ENCODE measurements at places on chromosomes 7 and 10.

- no peak for DNase-seq
These were observed 5.1 kb downstream of the BLNK start for GRCh38 chr10:96266118-96266770.

DNA sequence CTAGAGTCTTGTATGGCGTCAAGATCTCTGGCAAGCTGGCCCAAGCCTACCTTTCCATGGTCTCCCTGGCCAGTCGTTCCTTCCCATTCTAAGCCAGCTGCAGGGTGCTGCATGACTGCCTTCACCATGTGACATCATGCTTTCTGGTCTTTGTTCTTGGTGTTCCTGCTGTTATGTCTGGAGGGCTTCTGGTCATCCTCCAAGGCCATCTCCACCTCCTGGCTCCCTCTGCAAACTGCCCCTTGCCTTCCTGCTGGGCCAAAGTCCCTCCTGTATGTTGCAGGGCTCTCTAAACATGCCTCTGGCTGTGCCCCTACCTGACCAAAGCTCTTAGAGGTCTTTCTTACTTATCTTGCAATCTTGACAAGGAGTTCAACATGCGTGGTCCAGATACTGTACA is 44.4 kb upstream of the SHH start:
- no peak for DNase-seq

GRCh38 chr10:36023939-36024338 is 381.8 kb upstream of the FZD8 start:
- peak; percentile 82 for DNase-seq

- no peak for DNase-seq
These were observed 3.6 kb downstream of the LHPP start for GRCh38 chr10:124465003-124465776.

- DNase-seq = no peak
These were observed 9.1 kb upstream of the SLC29A3 start for GRCh38 chr10:71309919-71310318.

DNA sequence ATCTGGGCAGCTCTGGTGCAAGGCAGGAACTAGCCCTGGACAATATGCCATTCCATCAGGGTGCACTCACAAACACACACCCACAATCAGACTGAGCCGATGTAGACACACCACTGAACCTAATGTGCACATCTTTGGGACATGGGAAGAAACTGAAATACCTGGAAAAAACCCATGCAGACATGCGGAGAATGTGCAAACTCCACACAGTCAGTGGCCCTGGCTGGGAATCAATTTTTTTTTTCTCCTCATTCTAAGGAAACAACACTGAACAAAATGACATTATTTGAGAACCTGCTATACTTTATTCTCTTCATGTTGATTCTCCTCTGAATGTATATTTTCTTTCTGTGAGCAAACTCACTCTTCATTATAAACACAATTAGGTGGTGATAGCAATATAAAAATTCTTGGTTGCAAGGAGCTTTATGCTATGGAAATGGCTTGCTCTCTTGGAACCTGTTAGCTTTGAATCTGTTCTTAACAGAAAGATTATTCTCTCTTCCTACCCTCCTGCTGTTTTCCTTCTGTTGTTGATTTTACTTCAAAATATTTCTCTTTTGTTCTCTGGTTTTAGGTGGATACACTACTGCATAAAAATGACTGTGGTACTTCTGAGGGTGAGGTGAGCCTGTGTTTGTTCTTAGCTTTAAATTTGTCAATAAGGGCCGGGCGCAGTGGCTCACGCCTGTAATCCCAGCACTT is 33.0 kb upstream of the MICU1 start:
- no peak for DNase-seq

DNA sequence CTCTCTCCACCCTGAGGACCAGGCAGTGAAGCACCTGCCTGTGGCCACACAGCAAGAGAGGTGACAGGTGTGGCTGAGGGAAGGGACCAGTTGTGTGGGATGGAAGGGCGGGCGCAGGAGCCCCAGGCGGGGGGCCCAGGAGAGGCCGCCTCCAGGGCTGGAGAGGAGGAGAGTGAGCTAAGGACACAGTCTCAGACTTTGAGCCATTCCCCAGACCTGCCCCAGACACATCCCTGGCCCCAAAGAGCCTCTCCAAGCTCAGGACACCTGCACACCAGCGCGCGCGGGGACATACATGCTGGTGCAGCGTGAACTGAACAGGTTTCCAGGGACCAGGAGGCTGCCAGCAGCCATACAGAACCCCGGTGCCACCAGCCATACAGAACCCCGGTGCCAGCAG is 237.3 kb downstream of the MAD1L1 start:
- DNase-seq = no peak

DNA sequence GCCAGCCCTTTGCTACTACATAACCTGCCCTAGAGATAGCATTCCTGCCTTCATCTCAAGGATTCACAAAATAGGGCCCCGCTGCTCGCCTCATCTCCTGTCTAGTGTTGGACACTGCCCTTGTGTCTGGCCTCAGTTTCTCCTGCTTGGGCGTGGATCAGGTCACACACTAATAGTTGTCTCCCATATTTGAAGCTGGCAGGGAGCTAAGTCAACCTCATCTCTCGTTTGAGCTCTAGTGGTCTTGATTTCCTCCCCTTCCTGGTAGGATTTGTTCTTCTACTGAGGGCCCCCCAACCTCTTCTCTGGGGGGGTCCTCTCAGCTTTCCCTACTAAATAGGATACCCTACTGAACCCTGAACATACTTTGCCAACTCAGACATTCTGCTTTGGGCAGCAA is 42.2 kb downstream of the ADCYAP1R1 start:
- DNase-seq = no peak

DNA sequence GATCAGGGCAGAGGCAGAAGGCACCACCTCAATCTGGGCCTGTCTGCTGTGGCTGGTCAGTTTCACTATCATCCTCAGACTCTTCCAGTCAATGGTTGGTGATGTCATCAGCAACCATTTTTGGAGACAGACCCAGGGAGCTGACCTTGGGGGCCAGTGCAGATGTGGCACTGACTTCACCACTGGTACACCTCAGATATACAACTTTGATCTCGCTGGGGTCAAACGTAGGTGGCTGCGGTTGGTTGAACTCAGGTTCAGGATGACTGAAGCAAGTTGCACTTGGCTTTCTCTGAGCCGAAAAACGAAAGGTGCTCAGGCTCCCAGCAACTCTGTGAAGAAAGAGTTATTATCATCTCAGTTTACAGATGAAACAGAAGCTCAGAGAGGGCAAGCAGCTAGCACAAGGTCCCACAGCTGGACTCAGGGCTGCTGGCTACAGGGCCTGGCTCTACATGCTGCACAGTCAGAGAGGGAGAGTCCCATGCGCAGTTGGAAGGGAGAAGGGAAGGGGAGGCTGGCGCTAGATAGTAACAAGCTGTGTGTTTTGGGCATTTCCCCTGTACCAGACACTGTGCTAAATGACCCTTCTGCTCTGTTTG is 27.2 kb downstream of the ANKRD16 start:
- DNase-seq = no peak

GRCh38 chr10:101939008-101939648 is 95.5 kb upstream of the KCNIP2 start:
- peak; percentile 98 for DNase-seq

DNA sequence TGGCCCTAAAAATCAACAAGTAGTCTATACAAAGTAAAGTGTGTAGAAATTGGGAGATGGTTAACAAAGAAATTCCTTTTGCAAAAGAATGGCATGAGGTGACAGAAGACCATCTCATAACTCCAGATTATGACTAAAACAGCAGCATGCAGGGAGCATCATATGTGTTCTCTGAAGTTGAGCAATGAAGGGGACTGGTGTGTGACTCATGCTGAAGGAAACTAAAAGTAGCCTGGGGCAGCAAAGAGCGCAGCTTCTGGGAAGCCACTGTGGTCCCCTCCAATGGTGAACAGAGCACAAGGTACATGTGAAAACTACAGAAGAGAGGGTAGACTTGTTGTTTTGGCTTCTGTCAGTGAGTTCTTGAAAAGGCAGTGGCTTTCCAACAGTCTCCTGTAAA is 133.4 kb downstream of the MACC1 start:
- peak; percentile 85 for DNase-seq

DNA sequence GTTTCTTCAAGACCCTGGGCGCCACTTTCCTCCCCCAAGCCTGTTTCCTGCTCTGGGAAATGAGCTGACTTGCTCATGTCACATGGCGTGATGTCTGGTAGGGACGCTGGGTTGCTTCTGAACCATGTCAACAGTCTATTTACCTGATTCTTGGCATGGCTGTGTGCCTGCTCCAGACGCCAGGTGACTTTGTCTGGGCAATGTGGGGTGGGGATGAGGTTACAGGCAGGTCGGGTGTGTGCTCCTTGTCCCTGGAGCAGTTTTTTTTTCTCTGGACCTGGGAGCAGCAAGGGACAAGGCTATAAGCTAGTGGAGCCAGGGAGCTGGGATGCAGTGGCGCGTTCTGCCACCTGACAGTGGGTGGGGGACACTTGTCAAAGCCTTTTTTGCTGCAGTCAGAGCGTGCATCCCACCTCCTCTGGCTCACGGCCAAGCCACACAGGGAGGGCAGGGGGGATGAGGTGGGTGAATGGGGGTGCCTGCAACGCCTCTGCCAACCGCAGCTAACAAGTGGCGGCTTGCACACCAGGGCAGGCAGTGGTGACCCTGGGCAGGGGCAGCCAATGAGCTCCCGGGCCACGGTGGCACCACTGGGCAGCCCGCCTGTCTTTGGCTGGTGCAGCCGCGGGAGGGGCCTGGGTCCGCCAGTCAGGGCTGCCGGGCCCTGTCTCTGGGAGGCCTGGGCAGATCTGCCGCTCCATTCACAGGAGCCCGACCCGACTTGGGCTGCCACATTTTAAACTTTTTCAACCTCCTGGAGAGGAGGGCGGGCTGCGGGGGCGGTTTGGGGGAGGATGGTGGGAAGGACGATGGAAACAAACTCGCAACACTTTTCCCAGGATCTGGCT is 22.9 kb downstream of the DNAJB12 start:
- peak; percentile 75 for DNase-seq

GRCh38 chr10:66591865-66592264 is 334.0 kb upstream of the LRRTM3 start:
- no peak for DNase-seq

DNA sequence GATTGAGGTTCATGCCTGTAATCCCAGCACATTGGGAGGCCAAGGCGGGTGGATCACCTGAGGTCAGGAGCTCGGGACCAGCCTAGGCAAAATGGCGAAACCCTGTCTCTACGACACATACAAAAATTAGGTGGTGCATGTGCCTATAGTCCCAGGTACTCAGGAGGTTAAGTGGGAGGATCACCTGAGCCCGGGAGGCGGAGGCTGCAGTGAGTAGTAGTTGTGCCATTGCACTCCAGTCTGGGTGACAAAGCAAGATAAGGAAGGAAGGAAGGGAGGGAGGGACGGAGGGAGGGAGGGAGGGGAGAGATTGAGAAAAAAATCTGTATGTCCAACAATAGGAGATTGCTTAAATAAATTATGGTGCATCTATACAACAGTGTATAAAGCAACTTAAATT is 13.2 kb downstream of the TLL2 start:
- DNase-seq = no peak

Measured in HCEC 1CT (cell line).